PC-3 (cell line): ENCODE measurements at places on chromosomes 13 and 19. TPM values are rescaled to one million over a fixed set of nuclear protein-coding genes. Genes with fewer than 3 reads are reported as not detected.

Gene ZNF383
- 0.58 and 2.5 TPM in 2 replicates for total RNA-seq

Gene ZNF682
- 0.69 and 3.5 TPM in 2 replicates for total RNA-seq

Gene LGALS14
- total RNA-seq, result not detected in 2 replicates

Gene PCP2
- total RNA-seq, result not detected in 2 replicates

Gene ZNF66
- total RNA-seq, result 0.44 and 2.4 TPM in 2 replicates

Gene DBP
- 9.0 and 12.2 TPM in 2 replicates for total RNA-seq

Gene GRK1
- total RNA-seq, result not detected in 2 replicates

Gene ADAT3
- 8.4 and 10.3 TPM in 2 replicates for total RNA-seq

Gene KLK3
- total RNA-seq, result not detected in 2 replicates

Gene KLK12
- not detected in 2 replicates for total RNA-seq
